ENCODE measurements at places on chromosomes 12 and 14.
A peak's percentile ranks its signal among the peaks of the same experiment; 100 is the strongest.

DNA sequence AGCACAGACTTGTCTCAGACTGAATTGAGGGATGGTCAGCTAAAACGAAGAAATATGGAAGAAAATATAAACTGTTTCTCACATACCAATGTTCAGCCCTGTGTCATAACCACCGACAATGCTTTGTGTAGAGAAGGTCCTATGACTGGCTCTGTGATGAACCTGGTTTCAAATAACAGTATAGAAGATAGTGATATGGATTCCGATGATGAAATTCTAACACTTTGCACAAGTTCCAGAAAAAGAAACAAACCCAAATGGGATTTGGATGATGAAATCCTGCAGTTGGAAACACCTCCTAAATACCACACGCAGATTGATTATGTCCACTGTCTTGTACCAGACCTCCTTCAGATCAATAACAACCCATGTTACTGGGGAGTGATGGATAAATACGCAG is 7.9 kb upstream of the MAPK1IP1L start:
- no peak for DNase-seq

- no peak for DNase-seq
These were observed 173.0 kb downstream of the EMP1 start for GRCh38 chr12:13369474-13370056.

DNA sequence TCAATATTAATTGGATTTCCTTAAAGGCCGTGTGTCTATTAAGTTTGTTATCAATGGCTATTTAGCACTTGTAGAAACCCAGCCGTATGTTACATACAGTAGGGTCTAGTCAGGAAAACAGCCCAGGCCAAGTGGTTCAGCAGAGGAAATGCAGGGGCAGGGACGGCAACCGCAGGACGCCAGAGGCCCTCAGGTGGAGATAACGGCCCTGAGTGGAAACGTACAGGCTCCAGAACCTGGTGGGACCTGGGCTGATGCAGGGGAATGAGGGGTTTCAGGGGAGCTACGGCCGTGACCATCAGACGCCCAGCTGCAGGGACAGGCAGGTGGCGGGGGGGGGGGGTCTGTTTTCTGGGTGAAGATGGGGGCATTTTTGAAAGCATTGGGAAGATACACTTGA is 3.7 kb upstream of the ANKLE2 start:
- no peak for DNase-seq

DNA sequence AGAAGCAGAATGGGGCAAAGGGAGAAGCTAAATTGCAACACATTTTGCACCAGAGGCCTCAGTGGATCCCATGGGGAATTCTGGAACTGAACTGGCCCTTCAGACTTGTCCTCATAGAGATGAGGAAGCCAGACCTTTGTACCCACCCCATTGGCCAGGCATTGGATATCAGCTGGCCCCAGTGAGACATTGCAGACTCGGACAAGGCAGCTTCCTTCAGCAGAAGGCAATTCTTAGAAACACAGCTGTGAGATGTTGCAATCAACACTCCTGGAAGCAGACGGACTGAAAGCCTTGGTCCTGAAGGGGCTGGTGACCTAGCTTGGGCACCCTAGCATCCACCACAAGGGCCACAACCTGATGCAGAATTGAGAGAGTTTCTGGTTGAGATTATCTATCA is 218.1 kb downstream of the MSRB3 start:
- peak; percentile 56 for DNase-seq

- no peak for DNase-seq
These were observed 650.1 kb upstream of the MDGA2 start for GRCh38 chr14:48325486-48325885.

DNA sequence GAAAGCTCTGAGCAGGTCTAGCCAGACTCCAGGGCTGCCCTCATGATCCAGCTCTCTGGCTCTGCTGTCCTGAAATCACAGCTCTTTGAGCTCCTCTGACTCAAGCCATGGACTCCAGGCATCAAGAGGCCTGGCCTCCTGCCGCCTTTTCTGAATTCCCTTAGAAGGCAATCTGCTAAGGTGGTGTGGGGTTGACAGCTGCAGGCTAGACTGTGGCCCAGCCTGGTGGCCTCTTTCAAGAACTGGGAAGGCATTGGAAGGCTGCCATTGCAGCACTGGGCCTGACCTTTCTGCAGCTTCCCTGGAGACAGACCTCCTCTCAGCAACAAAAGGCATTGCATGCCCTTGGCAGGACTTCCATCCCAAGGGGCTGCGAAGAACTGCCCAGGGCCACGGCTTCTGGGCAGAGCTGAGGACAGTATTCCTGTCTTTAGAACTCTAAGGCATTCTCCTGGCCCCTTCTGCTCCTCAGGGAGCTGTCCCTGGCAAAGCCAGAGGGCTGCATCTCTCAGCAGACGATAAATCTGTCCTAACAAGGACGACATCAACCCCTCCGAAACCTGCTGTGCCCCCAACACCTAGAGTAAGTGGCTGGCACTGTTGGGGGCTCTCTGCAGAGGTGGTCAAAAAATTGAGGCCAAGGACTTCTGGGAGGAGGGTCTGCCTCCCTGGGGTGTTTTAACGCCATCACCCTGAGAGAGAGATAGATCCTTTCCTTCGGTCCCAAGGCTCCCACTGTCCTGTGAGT is 115.6 kb downstream of the RBM19 start:
- DNase-seq, result no peak

DNA sequence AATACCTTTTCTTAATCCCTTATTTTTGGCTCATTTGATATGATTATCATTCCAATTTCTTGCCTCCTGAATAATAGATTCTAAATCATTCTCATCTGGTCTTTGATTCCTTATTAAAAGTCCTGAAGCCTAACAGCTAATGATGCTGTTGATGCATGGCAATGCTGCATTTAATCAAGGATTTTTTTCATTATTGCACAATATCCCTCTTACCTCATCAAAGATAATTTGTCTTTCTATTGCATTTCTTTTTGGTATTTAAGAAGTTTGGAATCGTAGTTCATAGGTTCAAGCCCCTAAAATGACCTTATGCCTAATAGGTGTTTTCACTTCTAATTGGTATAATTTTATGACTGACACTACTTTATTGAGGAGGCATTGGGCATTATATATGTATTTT is 648.2 kb upstream of the STXBP6 start:
- no peak for DNase-seq

DNA sequence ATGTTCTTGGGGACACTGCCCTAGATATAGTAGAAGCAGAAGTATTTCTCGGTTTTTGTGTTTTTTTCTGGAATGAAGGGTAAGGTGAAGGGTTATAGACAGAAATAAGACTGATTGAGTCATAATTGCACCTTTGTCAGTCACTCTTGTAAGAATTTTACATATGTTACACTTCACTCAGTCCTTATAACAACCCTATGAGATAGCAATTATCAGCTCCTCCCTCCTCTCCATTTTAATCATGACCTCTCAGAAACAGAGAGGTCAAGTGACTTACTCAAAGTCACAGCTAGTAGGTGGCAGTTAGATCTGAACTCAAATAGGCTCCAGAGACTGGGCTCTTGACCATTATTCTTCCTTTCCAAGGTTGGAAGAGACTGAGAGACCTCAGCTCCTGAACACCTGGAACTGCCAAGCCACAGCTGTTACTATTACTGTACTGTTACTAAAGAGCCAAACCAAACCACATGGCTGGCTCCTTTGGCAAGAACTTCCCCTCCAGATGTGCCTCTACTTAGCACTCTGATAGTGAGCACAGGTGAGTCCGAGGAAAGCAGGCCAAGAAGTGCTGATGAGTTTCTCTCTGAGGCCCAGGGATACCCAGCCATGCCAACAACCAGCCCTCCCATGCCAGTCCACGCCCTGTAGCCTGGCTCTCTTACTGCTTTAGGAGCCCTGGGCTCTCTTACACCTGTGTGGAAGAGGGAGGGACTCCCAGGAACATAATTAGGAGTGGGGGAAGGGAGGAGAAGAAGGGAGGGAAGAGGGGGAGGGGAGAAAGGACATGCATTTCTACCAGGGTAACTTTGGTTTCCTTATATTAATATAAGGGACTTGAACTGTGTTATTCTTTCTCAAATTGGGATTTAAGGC is 121.3 kb downstream of the CRADD start:
- DNase-seq, result no peak

DNA sequence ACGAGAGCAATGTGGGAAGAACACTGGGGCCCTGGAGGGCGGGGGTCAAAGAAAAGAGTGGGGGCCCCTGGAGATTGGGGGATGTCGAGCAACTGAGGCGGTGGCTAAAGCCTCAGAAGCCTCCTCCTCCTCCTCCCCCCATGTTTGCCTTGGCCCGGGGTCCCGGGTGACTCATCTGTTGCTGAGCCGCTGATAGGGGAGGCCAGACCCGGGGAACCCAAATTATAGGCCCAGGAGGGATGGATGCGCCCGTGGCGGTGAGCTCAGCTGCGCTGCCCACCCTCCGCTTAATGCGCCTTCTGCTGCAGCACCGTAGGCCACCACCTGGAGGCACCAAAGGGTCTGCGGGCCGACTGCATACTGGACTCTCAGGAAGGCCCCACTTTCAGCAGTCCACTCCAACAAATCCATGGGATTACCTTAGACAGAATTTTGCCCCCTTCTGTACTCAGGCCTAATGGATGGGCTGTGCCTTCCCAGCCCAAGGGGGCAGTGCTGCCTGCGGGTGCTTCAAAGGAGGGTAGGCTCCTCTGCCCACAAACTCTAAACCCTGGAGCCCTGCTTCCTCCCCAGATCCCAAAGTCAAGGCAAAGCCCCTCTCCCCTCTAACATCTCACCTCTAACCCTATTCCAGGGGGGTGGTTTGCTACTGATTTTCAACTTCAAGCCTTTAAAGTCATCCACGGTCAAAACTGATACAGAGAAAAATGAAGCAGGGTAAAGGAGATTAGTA is 2.6 kb upstream of the WNT10B start:
- DNase-seq, result peak; percentile 27

DNA sequence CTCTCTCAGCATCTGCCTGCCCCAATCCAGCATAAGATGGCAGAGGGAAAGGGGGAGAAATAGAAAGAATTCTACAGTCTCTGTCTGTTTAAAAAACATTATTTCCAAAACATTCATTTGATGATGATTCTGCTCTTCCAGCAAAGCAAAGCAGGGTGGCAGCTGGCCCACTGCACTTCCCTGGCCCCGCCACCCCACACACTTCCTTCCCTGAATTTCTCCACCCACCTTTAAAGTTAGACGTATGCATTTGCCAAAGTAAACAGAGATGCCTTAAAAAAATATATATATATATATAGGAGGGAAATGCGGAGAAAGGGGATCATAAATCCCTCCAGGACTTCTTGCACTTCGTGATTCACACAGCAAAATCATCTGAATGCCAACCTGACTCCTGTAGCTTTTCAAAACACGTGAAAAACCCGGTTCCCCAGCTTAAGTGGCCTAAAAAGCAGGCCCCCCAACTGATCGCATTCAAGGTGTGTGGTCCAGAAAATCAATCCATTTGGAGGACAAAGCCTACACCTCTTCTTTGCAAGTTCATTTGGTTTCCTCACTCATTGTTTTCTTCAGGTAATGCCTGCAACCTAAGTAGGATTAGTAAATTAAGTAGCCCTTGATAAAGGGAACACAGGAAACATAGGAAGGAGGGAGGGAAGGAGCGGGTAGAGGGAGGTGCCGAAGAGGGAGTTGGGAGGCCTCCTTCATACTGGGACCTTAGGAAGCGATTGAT is 68.8 kb downstream of the LLPH start:
- DNase-seq, result no peak

DNA sequence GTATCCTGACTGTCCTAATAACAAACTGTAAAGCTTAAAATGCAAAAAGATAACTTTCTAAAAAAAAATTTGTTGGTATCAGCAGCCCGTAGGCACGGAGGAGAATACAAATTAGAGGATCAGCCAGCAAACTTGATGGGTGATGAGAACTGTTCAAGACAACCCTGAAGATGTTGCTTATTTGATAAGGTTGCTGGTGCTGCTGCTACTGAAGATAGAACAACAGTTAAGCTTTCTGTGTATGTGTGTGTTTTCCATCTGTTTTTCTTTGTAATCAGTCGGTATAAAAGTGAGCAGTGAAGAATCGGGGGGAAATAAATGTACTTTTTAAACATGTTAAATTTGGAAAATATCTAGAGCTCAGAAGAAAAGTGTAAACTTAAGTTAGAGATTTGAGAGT is 67.4 kb upstream of the POC1B start:
- DNase-seq, result no peak

DNA sequence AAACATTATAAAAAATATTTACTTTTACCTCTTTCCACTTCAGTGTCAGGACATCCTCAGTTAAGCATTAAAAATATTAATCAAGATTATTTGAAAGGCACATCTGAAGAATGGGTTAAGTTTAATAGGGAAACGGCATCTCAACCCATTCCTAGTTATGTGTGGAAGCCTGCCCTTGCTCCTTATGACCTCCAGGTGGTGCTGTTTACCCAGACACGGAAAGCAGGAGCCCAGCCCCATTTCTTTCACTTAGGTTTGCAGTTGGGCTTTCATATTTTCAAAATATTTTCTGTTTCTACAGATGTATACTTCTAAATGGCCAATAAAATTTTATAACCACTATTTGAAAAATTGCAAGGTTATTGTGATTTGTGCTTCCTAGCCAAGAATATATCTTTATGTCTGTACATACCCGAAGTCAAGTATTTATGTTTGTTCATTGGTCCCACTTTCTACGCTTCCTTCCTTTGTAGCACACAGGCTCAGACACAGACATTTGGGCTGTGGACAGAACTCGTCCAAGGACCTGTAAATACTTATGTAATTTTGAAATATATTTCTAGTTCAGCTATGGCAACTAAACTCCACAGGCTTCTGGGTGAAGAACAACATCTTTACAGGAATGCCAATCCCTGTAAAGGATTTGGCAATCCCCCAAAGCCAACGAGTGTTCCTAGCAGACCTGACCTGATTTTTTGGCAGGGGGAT is 247.1 kb downstream of the AKAP6 start:
- peak; percentile 63 for DNase-seq

GRCh38 chr14:70988452-70988851 is 81.2 kb downstream of the PCNX1 start:
- no peak for DNase-seq

DNA sequence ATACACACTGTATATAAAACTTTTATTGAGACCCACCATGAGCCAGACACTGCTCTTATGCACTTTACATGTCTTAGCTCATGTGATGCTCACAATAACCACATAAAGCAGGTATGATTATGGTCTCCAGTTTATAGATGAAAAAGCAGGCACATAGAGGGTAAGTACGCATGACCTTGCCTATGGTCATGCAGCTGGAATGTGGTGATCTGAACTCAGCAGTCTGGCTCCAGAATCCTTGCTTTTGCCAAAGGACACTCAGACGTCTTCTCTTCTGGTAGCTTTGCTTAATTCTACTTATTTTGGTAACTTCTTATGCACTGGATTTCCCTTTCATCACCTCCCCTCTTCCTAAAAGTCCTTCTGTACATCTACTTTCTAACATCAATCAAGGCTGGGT is 103.3 kb upstream of the CRY1 start:
- no peak for DNase-seq

DNA sequence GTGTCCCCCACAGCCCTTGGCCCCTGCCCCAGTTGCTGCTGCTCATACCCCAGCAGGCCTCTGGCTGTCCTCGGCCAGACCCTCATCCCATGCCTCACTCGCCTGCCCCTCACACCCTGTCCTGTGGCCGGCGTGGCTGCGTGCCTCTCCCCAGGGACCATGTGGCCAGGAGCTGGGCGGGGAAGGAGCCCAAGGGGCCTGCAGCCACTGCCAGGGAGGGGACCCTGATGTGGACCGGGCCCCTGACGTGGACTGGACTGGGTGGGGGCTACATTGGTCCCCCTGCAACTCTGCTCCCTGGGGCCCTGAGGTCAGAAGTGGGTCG is 10.9 kb downstream of the FBRSL1 start:
- no peak for DNase-seq
